ENCODE measurements at places on chromosomes 5 and 9. TPM values are rescaled to one million over a fixed set of nuclear protein-coding genes. Genes with fewer than 3 reads are reported as not detected.

Gene UBE2QL1
- not detected for total RNA-seq

Gene FSTL4
- not detected for total RNA-seq

Gene FAM193B
- total RNA-seq, result 102 TPM

Gene F2RL2
- total RNA-seq, result 3.5 TPM

DNA sequence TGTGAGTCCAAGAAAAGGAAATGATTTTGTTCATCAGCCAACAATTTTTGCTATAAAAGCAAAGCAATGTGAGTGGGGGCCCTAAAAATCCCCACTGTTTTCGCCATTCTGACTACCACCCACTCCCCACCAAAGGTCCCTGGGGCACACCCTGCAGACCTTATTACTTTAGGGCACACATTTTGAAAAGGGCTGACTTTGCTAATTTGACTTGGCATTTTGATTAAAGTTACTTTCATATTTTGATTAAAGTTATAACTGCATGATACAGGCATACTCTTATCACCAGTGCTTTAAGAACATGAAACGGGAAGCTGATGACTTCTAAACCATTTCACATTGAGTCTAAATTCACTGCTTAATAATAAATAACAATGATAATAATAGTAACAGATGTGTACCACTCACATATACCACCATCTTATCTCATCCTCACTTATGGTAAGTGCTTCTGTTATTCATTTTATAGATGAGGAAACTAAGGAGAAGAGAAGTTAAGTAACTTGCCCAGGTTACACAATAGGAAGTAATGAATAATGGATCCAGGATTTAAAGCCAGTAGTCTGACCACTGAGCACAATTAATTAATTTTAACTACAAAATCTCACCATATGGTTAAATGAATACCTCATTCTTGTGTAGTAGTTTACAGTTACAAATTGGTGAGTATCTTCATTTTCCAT lies 25.4 kb upstream of the NR3C1 start:
- no peaks in the 10 kb centered on the region for H3K4me1 ChIP-seq
- no peaks in the 10 kb centered on the region for H3K27me3 ChIP-seq
- DNase-seq, result no peak
- H3K4me3 ChIP-seq, result no peak overlapping the region
- H3K27ac ChIP-seq, result no peak overlapping the region

DNA sequence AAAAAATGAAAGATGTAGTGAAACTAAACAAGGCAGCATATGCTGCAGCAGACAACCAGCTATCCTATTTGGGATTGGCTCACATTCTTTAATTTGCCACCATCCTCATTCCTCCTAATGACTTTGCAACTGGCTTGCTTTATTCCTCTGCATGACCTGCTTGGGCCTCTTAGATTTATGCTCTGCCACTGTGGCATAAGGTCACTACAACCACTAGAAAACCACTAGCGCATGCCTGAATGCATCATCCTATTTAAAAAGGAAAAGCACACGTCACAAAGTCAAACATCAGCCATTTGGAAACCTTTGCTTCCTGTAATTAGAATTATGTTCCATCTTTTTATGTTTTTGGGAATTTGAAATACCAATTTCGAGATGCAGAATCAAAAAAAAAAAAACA lies 40.8 kb upstream of the CCDC152 start:
- no peaks in the 10 kb centered on the region for H3K36me3 ChIP-seq
- DNase-seq, result no peak

- no peaks in the 10 kb centered on the region for H3K4me1 ChIP-seq
- H3K4me3 ChIP-seq, result no peak overlapping the region
Observed at GRCh38 chr5:74655716-74656115, 15.2 kb upstream of the ENC1 start.

DNA sequence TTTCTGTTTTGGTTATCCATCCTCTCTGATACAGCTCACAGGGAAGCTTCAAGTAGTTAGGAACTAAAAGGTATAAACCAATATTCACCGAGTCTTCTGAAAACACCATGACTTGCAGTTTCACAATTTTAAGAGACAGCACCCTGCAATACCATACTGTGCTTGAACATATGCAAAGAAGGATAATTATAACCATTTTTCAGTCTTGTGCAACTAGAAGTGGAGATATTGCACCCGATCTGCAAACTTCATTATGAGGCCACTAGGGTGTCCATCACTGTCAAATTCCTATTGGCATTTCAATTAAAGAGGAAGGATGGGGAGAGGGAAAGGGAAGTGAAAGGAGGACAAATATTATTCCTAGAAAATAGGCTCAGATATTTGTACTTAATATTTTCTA lies 32.4 kb upstream of the CEP120 start:
- DNase-seq, result no peak
- H3K4me1 ChIP-seq, result peaks cover 21% of the 10 kb centered on the region
- H3K27ac ChIP-seq, result no peak overlapping the region
- no peak overlapping the region for H3K4me3 ChIP-seq
